ENCODE measurements at places on chromosomes 11 and 22.

- no peak for DNase-seq
Observed at GRCh38 chr11:126628790-126629621, 273.5 kb downstream of the ST3GAL4 start.

- no peak for DNase-seq
Observed at GRCh38 chr11:104964247-104964646, 4.1 kb downstream of the CASP4 start.

DNA sequence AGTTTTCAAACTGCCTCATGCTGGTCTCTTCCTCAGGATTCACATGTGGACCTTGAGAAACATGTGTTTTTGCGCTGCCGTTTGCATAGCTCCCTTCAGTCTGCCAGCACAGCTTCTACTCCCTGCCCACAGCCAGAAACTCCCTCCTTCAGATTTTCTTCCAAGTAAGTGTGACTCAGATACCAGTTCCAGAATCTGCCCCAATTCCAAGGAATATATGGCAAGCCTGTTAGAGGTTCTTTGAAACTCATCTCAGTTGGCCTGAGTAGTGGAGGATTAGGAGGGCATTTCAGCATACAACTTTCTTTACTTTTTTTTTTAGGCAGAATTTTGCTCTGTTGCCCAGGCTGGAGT, 67.1 kb downstream of the SNX19 start:
- no peak for DNase-seq

- DNase-seq, result no peak
Observed at GRCh38 chr11:96073536-96073935, 149.6 kb upstream of the MTMR2 start.

Data from activated CD8-positive, alpha-beta memory T cell treated with anti-CD3 and anti-CD28 coated beads for 4 hours (primary cell).